ENCODE measurements at places on chromosomes 5 and 9.

- no peak for ATAC-seq
Measured at GRCh38 chr9:122180633-122181032, 20.9 kb downstream of the MORN5 start.

- ATAC-seq, result peak; percentile 65
Measured at GRCh38 chr5:146447734-146448380, 724 bp downstream of the TCERG1 start.

- no peak for ATAC-seq
Measured at GRCh38 chr5:116063950-116064349, 20.9 kb upstream of the COMMD10 start.

GRCh38 chr5:133341915-133342710 is 270.2 kb downstream of the FSTL4 start:
- ATAC-seq, result no peak

DNA sequence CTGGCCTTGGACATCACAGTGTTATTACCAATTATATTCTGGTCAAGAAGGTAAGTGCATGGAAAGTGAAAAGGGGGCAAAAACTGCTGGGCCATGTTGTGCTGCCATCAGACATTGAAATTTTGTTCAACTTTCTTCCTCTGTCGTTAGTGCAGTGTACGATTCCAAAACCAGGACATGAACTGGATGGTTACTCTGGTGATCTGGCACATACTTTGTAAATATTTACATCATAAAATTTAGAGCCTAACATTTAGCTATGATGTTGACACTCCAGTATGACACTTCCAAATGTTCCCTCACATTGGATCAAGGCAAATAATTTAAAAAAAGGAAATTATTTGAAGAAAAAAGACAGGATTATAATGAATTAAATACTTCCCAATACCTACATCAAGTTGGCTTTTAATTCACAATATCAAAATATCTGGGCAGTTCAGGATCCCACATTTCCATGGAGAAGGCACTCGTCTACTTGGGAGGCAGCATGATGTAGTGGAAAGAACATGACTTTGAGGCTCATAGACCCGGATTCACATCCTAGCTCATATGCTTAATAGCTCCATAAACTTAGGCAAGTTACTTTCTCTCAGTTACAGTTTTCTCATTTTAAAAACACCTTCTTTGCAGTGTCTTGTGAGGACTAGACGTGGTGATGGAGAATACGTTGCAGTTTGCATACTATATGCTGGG is 342.5 kb upstream of the MPDZ start:
- ATAC-seq, result no peak

DNA sequence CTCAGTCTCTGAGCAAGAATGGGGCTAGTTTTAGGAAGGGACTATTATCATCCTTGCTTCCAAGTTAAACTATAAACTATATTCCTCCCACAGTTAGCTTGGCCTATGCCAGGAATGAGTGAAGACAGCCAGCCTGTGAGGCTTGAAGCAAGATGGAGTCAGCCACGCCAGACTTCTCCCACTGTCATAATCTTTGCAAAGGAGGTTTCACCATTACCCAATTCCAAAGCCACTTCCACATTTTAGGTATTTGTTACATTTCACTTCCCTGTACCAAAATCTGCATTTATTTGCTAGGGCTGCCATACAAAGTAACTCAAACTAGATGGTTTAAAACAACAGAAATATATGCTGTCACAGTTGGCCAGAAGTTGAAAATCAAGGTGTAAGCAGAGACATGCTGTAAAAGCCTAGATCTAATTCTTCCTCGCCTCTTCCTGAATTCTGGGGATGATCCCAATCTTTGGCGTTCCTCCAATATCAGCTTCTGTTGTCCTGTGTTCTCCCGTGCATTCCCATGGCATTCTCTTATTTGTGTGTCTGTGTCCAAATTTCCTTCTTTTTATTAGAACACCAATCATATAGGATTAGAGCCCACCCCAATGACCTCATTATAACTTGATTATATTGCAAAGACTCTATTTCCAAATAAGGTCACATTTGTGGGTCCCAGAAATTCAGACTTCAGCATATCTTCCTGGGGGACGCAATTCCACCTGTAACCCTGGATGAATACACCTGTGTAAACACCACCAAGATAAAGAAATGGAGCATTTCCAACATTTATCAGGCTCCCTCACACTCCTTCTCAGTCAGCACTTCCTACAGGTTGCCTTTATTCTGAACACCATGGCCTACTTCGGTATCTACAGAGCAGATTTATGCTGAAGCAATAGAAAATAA is 126.8 kb downstream of the GCNT1 start:
- ATAC-seq, result no peak

DNA sequence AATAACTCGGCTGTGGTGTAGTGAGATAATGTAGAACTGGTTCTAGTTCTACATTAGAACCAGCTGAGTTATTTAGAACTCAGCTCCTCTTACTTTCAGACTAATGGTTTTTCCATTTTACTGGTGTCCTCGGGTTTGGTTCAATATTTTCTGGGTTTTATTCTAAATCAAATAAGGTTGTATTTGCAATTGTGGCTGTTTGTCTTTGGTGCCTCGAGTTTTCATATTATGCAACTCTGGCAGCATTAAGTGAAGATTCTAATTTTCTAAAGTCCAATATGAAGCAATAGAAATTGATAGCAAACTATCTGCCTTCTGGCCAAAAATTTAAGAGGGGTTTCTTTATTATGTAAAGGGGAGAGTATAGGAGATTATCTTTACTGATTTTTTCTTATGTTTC is 19.0 kb downstream of the C6 start:
- no peak for ATAC-seq

DNA sequence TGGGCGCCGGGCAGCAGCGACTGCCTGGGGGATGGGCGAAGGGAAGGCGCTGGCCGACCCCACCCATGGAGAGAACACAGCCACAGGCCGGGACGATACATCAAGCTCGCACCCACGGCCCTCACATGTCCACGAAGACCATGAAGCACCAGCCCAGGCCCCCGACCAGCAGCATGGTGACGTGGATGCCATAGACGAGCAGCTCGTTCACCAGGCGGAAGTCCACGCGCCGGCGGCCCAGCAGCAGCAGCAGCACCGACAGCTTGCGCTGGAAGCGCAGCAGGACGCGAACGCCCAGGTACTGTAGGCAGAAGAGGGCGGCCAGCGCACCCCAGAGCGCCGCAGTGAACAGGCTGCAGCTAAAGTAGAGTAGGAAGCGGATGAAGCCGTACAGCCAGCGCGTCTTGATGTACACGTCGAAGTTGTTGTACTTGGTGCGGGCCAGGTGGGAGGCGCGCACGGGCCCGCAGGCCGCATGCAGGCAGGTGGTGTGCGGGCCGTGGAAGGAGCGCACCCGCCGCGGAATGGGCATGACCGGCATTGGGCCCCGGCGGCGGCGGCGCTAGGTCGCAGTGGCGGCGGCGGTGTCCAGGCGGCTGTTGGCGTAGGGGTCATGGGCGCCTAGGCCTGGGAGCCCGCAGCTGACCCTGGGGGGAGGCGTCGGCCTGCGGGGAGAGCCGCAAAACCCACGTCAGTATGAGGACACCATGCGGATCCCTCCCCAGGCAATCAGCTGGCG is 2.1 kb downstream of the TMEM250 start:
- no peak for ATAC-seq

Data from stimulated activated memory B cell treated with anti-CD40 and anti-IgM and Interleukin-4, amounts not matched to agents 10 μg/mL and 1 μg/mL and 100 μg/mL, for 72 hours (primary cell).